ENCODE measurements at places on chromosomes 7 and 10.

DNA sequence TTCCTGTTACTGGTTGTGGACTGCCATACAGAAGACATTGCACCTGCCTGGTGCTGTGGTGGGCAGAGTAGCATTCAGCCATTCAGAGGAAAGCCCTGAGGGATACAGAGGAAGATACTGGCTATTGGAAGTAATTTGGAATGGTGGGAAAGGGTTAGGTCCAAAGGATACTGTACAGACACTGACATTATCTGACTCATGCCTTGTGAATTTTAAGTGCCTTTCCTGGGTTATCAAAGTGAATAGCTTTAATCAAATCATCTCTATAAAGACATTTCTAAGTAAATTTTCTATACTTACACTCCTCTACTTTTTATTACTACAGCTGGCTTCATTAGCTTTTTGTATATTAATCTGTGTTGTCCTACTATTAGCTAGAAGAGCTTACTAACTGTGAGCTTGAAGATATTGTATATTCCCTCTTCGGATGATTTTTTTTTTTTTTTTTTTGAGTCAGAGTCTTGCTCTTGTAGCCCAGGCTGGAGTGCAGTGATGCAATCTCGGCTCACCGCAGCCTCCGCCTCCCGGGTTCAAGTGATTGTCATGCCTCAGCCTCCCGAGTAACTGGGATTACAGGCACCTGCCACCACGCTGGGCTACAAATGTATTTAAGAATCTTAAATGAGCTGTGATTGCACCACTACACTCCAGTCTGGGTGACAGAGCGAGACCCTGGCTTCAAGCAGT is 186.5 kb downstream of the ADK start:
- no peak for DNase-seq

GRCh38 chr7:1586827-1587705 is 17.2 kb upstream of the PSMG3 start:
- no peak for DNase-seq

GRCh38 chr10:77611221-77611620 is 26.4 kb downstream of the KCNMA1 start:
- no peak for DNase-seq

GRCh38 chr10:99647601-99648151 is 11.6 kb upstream of the ENTPD7 start:
- no peak for DNase-seq

DNA sequence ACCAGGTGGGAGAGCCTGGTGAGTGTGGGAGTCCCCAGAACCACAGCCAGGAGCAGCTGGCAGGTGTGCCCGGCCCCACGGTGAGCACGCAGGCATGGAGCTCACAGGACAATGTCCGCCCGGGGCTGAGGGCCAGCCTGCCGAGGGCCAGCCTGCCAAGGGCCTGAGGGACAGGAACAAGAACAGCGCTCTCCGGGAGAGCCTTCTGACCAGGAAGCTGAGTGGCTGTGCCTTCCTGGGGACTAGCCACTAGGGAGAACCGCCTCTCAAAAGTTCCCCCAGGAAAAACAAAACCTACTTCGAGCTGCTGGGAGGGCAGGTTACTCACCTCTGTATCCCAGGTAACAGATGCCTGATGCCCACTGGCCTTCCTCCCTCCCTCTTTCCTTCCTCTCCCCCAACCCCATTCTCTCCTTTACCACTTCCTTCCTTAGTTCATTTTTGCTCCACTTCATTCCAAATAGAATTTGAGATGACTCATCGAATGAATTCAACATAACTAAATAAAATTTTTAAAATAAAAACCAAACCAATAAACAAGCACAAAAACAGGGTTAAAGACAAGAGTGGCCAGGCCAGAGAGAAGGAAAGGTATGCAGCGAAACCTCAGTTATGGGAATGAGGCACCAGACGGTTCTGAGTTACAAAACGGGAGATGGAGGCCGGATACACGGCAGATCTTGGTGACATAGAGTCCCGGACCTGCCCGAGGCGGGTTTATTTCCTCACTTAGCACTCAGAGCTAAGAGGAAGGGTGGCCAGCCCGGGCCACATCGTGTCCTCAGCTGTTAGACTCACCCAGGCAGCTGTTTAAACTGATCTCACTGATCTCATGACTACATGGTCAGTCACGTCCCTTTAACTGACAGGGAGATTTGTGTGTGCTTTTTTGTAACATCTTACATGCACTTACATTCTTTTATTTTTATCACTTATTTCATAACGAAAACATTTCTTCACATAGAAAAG is 128.5 kb downstream of the TNS3 start:
- no peak for DNase-seq

DNA sequence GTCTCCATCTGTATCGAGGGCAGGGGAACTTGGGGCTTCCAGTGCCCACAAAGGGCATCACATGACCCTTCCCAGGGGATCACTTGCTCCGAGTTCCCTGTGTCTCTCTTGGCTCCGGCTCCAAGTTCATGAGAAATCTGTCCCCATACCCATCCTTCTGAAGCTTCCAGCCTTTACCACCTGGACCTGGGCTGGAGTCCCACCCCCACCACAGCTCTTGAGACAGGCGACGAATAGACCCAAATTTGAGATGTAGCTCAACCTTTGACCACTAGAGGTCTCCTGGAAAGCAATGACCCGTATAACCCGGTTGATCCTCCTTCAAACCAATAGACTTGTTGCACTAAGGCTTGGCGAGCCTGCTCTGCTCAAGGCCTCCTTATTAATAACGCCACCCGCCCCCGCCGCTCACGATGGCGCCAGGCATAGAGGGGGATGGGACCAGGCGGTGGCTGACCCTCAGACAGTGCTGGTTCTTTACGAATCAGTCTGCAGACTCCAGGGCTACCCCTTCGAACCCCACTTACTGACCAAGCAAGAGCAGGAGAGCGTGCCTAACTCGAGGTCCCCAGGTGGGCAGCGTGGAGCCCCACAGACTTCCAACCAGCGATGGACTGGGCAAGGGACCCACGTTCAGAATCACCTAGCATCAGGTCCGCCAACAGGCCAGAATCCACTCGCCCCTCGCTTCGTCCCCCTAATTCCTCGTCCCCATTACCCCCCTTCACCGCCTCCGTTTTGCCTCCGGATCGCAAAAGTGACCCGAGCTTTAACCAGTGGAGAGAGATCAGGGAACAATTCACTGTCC is 4.4 kb upstream of the ARID5B start:
- peak; percentile 42 for DNase-seq

DNA sequence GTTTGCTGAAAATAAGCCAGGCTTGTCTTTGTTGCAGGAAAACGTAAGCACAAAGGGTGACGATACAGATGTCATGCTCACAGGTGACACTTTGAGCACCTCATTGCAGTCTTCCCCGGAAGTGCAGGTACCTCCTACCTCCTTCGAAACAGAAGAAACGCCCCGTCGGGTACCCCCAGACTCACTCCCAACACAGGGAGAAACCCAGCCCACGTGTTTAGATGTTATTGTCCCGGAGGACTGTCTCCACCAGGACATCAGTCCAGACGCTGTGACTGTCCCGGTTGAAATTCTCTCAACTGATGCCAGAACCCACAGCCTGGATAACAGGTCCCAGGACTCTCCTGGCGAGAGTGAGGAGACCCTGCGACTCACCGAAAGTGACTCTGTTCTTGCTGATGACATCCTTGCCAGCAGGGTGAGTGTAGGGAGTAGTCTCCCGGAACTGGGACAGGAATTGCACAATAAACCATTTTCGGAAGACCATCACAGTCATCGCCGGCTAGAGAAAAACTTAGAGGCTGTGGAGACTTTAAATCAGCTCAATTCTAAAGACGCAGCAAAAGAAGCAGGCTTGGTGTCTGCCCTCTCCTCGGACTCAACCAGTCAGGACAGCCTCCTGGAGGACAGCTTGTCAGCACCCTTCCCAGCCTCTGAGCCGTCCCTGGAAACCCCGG is 18.3 kb upstream of the BHLHA15 start:
- no peak for DNase-seq

- DNase-seq = no peak
Measured at GRCh38 chr7:31310321-31310935, 30.1 kb downstream of the NEUROD6 start.

- DNase-seq = peak; percentile 44
Measured at GRCh38 chr7:11830582-11831155, 1.3 kb downstream of the THSD7A start.

DNA sequence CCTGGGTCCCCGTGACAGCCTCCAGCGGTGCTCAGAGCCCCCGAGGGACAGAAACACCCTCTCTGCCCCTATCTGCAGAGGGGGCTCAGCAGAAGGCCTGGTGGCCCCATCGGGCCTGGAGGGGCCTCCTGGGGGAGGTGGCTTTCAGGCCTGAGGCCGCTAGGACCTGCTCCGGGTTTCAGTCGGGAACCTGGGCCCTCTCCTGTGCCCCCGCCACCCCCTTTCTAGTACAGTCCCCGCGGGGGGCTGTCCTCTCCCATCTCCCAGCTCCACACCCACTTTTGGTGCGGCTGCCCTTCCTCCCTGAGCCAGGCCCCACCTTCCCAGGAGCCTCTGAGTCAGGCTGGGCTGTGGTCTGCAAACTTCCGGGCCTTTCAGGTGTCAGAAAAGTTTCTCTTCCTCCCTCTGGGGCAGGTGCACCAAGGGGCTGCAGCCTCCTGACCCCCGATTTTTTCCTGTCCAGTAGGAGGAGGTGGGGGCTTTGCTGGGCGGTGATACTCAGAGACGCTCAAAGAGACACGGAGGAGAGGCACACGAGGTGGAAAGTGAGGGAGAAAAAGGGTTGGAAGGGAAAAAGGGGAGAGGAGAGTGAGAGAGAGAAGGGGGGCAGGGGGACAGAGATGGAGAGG is 692 bp downstream of the CARD11 start:
- DNase-seq = no peak

DNA sequence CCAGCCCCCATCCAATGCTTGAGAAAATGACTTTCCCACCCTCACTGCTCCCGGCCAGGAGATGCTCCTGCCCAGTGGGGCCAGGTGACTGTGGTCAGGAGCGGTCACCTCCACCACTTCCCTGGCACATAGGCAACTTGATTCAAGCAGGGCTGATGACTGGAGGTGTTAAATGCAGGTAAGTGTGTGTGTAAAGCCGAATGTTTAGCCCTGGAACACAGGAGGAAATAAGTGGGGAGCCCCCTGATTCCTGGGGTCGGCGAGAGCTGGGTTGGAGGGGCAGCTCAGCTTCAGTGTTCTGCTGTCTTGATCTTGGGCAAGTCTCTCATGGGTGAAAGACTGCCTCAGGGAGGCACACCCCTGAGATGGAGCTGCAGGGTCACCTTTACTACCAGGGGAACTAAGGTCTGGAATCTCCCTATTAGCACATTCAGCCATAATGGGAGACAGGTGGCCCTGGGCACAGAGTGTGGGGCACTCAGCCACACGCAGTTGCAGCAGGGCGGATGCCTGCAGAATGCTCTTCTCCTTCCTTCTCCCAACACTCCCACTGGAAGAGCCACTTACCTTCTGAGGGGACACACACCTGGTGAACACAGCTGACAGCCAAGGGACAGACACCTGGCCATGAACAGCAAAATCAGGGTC is 124.1 kb downstream of the PTPN20 start:
- no peak for DNase-seq

DNA sequence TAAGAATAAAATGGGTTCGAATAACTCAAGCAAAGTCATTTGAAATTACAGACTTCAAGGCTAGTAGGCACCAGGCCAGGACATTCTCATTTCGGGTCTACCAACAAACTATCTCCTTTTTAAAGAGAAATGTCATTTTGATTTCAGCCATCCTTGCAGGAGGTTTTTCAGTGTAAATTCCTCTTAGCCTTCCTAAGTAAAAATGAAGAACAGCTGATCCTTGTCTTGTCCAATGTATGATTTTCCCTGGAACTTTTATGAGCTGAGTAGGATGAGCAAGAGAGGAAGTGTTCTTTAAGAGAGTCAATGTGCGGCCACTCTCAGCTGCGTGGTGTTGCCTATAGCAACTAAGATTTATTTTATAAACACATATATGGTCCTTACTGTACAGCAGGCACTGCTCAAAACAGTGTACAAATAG is 110.1 kb downstream of the PLCE1 start:
- no peak for DNase-seq

DNA sequence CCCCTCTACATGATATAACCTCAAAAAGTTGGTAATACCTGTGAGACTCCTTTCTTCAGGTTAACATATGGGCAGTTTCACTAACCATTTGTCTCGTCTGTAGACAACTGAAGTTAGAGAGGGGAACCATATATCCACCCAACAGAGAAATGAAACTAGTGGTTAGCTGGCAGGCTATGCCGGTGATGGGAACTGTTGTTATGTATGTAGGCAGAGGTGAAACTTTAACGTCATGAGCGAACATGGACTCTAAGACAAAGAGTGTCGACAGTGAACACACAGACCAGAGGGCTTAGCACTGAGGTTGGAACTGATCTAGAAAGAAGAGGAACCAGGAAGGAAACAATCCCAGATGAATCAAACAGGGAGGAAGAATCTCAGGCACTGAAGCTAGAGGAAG is 112.4 kb downstream of the ELMO1 start:
- DNase-seq = no peak

DNA sequence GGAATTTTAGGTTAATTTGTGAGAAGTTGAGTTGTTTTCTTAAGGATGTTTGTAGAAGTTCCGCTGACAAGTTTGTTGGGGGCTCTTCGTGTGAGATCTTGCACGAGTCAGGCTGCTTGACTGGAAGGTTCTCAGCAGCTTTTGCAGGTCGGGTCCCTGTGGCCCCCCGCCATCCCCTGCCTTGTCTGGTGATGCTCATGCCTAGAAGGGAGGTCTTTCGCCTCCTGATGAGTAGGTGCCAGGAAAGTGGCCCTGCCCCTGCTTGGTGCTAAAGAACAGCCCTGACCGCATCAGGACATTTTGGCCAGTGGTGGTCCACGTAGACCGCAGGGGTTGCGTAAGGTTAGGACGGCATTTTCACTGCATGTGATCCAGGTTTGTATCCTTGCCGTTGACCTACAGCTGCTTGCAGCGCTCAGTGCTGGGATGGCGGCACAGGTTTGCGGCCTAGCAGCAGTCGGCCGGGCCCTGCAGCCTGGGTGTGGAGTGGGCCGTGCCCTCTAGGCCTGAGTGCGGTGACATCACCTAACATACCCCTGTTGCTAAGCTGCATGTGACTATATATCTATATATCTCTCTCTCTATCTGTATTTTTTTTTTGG is 62.4 kb downstream of the DNAJB6 start:
- no peak for DNase-seq

DNA sequence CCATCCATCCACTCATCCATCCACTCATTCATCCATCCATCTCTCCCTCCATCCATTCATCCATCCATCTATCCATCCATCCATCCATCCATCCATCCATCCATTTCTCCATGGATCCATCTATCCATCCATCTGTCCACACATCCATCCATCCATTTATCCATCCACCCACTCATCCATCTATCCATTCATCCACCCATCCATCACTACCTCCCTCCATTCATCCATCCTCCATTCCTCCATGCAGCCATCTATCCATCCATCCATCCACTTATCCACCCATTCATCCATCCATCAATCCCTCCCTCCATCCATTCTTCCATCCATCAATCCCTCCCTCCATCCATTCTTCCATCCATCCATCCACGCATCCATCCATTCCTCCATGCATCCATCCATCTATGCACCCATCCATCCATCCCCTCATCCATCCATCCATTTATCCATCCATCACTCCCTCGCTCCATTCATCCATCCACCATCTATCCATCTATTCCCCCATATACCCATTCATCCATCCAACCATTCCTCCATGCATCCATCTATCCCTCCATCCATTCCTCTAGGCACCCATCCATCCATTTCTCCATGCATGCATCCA is 21.1 kb downstream of the ELN start:
- no peak for DNase-seq

GRCh38 chr7:119397156-119397555 is 875.8 kb upstream of the KCND2 start:
- DNase-seq = no peak
